WTC11 (cell line): ENCODE measurements at places on chromosomes 1 and 21. TPM values are rescaled to one million over a fixed set of nuclear protein-coding genes. Genes with fewer than 3 reads are reported as not detected.

The TMEM9 gene
- total RNA-seq, result 97.5 to 109 TPM (median 102 TPM) in 3 replicates

The KRTAP13-2 gene
- total RNA-seq, result not detected in 3 replicates

The CCDC27 gene
- total RNA-seq, result 0.13 to 0.25 TPM (median 0.23 TPM) in 3 replicates

DNA sequence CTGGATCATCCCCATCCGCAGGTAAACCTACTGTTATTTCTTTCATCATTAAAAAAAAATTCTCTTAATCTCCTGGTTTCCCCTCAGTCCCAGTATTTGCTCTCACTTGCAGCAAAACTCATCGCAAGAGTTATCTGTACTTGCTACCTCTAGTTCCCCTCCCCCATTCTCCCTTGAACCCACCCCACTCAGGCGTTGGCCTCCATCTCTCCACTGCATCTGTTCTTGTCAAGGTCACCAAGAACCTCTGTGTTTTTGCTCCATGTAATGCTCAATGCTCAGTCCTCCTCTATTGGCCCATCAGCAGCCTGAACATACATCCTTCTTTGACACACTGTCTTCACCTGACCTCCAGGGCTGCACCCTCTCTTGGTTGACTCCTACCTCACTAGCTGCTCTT is 4.6 kb downstream of the PKLR start:
- DNase-seq, result no peak

- no peak for DNase-seq
These were observed 123.7 kb upstream of the PROX1 start for GRCh38 chr1:213864091-213864490.

- DNase-seq, result no peak
These were observed 473 bp upstream of the BRDT start for GRCh38 chr1:91948501-91949355.

The GSTM3 gene
- total RNA-seq, result 2.2 to 3.5 TPM (median 3.3 TPM) in 3 replicates

The NHLH1 gene
- 0.69 to 0.70 TPM (median 0.69 TPM) in 3 replicates for total RNA-seq

The HFM1 gene
- 1.7 to 3.8 TPM (median 3.4 TPM) in 3 replicates for total RNA-seq

DNA sequence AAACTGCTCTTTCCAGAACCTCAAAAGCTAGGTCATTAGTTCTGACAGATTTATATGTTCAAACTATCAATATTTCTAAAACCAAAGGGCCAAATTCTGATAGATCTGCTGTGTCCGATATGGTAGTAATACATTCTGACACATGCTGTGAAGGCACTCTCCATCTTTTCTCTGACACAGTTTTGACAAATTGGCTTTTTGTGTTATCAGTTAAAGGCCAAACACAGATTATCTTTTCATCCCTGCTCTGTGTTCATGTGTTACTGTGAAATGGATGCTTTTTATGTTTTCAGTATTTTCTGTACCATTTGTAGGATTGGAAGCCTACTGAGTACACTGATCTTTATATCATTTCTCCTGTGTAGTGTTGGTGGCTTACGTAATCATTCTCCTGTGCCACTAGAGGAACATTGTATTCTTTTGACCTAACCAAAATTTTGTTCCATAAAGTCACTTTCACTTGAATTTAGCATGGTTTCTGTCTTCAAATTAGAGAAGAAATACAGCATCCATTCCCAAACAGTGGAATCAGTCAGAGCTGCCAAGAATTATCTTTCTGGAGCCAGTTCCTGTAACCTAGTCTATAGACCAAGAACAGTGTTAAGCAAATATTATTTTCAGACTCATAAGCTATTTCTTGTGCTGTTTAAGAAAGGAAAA is 137.2 kb downstream of the ADGRL2 start:
- DNase-seq, result no peak

The SPRR2F gene
- not detected in 3 replicates for total RNA-seq

DNA sequence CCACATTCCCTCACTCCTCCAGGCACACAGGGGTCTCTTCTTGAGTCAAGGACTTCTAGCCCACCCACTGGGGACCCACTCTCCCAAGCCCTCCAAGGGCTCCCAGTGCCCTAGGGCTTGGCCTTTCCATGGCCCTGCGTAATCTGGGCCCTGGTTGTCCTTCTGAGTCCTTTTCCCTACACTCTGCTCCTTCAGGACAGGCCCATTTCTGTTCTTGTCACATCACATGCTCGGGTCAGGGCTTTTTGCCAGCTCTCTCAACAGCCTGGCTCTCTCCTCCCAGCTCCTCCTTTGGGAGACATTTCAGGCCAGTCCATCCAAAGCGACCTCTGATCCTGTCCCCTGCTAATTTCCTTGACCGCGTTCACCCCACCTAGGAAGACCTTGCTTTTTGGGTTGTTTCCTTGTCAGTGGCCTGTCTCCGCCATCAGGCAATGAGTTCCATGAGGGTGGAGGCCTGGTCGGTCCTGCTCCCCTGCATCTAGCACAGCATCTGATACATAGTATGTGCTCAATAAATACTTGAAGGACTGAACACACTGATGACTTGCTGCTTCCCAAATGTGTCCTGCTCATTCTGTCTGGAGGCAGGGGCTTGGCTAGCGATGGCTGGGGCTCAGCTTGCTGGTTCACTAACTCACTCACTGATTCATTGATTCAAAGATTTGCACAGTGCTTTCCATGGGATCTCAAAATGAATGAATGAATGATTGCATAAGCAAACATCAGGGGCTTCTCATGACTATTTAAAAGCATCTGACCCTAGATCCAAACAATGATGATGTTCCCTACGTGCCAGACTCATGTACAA is 44.8 kb downstream of the DHRS3 start:
- DNase-seq, result no peak

GRCh38 chr1:53131590-53131938 is 10.9 kb downstream of the SLC1A7 start:
- no peak for DNase-seq

The STPG1 gene
- 9.9 to 12.8 TPM (median 10.1 TPM) in 3 replicates for total RNA-seq

The KRTAP11-1 gene
- not detected in 3 replicates for total RNA-seq

DNA sequence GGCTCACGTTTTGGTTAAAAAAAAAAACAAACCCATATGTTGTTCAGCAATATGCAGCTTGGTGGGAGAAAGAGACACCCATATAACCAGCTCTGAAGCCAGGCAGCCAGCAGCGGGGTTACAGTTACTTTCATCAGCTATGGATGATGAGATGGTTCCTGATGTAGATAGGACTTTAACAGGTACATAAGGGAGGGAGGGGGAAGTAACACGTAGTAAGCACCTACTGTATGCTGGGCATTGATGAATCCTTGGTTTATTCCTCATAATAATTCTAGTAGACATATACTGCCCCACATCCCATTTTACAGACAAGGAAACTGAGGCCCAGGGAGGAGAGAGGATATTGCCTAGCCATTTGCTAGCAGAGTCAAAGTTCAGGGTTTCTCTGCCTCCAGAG is 2.0 kb downstream of the SLC1A7 start:
- DNase-seq, result no peak

The FAM177B gene
- not detected in 3 replicates for total RNA-seq

- DNase-seq, result no peak
These were observed 23.8 kb upstream of the PPP2R5A start for GRCh38 chr1:212261361-212261929.

DNA sequence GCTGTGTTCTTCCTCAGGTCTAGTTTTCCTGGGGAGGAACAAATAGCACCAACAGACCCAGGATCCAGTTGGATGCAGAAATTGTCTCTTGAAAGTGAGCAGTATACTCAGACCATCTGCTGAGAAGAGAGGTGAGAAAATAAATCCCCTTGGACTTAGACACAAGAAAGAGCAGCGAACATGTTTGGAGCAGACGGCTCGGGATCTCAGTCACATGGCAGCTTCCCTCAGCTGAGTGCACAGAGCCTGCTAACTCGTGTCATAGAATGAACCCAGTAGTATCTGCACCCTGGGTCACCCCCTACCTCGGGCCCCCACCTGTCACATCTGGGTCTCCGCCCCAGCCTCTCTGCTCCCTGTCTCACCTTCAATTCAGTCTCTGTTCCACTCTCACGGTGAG is 115.6 kb downstream of the CCDC185 start:
- no peak for DNase-seq

The ZNF593 gene
- total RNA-seq, result 39.6 to 49.1 TPM (median 43.3 TPM) in 3 replicates

The RAB25 gene
- 61.9 to 82.8 TPM (median 82.5 TPM) in 3 replicates for total RNA-seq

DNA sequence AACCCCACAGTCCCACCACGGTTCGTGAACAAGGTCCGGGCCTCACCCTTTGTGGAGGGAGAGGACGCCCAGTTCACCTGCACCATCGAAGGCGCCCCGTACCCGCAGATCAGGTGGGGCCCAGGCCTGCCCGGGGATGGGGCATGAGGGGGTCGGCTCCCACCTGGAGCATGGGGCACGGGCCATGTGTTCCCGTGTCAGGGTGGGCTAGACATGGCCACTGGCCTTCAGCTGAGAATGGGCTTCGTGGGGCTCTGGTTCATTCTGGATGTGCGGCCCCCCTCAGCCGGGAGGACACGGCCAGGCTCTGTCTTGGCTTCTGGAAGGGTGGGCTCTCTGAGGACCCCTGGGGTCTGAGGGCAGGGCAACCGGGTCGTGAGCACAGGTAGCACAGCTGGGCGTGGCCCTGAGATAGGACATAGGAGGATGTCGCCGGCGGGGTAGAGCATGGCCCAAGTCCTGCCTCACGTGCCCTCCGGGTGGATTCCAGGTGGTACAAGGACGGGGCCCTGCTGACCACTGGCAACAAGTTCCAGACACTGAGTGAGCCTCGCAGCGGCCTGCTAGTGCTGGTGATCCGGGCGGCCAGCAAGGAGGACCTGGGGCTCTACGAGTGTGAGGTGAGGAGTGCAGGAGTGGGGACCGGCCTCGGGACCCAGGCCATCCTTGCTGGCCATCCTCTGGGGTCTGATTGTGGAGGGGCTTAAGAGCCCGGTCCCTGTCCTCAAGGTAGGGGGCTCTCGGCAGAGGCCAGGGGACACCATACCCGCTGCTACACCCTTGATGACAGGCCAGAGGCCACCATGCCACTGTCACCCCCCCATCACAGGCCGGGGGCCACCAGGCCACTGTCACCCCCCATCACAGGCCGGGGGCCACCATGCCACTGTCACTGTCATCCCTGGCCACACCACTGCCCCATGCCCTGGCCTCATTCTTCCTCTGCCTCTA is 55.5 kb downstream of the TRIM11 start:
- DNase-seq, result peak; percentile 9

GRCh38 chr1:157099633-157100009 is at the start of gene ETV3L:
ETV3L (minus strand) TSS chr1:157099808; CDS start chr1:157099523, 285 bp downstream.
- DNase-seq, result no peak

DNA sequence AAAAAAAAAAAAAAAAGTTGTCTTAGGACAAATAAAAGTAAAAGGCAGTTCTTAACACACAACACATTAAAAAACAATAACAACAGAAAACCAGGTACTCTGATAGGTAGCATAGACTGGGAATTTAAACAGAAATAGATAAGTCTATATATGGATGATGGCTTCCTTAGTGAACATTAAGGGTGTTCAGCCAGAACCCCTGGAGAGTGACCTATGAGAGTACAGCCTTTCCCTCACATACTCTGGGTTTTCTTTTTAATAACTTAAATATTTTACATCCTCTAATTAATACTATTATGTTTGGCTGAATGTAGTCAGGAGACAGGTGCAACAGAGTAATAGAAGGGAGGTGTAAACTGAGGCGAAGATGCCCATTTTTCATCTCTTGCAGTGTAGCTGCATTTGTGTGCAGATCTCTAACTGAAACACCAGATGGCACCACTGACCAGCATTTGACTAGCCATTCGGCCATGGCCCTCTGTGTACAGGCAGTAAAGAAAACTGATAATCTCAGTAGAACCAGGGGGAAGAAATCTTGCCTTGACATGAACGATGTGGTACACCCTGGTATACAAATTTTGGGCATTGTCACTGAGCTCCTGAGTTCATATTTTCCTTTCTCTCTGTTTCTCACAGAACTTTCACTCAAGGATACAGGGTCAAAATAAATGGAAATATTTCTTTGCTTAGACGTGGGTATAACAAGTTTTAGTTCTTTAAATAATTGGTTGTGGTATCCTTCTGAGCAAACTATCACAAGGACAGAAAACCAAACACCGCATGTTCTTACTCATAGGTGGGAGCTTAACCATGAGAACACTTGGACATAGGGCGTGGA is 7.6 kb downstream of the TTF2 start:
- DNase-seq, result peak; percentile 30
